ENCODE measurements at places on chromosomes 13 and 19.
A peak's percentile ranks its signal among the peaks of the same experiment; 100 is the strongest.

DNA sequence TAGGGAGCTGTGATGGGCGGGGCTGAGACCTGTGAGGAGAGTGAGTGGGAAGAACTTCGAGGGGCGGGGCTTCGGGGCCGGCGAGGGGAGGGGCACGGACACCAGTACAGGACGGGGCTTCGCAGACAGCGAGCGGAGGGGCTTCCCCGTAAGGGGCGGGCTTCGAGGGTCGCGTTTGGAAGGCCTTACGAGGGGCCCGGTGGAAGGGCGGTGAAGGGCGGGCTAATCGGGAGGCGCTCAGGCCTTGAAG lies 4.1 kb upstream of the EMP3 start:
- peak; percentile 97 for DNase-seq

- peak; percentile 30 for DNase-seq
These were observed 220.9 kb downstream of the FOXO1 start for GRCh38 chr13:40445557-40445990.

GRCh38 chr13:27396252-27396846 lies 28.1 kb upstream of the GTF3A start:
- no peak for DNase-seq

DNA sequence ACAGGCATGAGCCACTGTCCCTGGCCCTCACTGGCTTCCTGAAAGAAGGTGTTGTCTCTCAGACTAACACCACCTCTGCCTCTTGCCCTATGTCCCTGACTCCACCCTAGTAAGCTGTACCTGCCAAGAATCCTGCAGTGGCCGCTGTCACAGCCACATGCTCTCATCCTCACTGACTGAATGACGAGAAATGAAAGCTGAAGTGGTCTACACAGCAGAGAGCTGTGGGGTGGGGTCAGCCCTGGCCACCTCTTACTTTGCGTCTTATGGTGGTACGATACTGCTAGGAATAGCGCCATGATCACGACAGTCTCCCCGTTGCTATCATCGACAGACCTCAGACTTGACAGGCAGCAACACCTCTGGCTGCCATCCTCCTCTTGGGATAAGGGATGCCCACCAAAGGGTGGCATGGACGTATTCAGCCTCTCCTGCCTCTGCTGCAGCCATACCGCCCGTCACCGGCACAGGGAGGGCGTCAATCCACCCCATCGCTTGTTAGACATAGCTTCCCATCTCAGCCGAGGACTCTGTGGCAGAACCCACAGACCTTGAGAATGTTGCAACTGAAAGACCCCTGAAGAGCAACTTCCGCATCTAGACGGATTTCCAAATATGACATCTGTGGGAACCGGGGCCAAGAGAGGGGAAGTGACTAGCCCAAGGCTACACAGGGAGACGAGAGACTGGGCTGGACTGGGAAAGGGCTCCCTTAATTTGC lies 809 bp downstream of the MYO1F start:
- DNase-seq: no peak

GRCh38 chr19:41957161-41957837 lies 1.8 kb downstream of the RABAC1 start:
- DNase-seq: no peak

GRCh38 chr19:30183807-30184490 lies 188.2 kb upstream of the ZNF536 start:
- no peak for DNase-seq

DNA sequence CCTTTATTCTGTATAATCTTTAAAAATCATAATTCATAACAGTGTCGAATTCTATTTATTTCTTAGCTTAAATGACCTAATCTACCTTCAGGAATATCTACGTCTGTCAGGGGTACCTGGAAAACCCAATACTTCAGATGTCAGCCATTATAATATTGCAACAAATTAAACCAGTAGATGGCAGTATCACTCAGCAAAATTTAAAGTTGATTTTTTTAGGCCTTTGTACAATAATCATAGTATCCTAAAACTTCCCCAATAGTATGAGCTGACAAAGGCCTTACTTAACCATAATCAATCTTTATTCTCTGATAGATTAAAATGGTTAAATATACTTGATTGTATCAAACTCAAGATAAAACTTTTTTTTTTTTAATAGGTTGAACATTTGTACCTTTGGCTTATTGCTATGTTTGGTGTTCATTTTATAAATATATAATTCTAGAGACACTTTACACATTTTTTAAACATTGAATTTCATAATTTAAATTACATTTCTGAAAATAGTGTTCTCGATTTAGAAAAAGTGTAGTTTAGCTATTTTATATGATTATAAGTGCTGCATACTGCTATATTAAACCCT lies 830.2 kb upstream of the SPRY2 start:
- DNase-seq: no peak

- DNase-seq: no peak
These were observed 340.6 kb downstream of the KCNRG start for GRCh38 chr13:50355797-50356196.

- no peak for DNase-seq
These were observed 38.1 kb downstream of the PSG5 start for GRCh38 chr19:43148233-43148632.

- DNase-seq: no peak
These were observed 3.8 kb downstream of the RAX2 start for GRCh38 chr19:3768015-3768747.

GRCh38 chr13:23963184-23963931 lies 66.1 kb upstream of the C1QTNF9B start:
- DNase-seq: no peak

GRCh38 chr13:76552041-76552772 lies 334.0 kb downstream of the KCTD12 start:
- DNase-seq: no peak

DNA sequence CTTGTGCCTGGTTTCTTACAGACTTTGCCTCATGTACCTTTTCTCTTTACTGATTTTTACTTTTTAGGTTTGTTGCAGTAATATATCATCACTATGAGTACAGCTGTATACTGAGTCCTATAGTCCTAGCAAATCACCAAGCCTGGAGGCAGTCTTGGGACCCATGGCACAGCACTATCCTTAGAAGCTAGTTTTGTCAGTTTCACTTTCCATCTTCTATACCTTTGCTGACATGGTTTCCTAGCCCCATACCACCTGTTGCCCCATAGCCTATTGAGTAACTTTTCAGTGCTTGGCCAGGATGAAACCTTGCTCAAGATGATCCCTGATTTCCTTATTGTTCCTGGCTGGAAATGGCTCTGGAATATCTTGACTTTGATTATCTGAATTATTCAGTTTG lies 826.4 kb downstream of the GPC5 start:
- DNase-seq: no peak

- DNase-seq: no peak
These were observed 9.9 kb downstream of the PLEKHF1 start for GRCh38 chr19:29675120-29675649.
